ENCODE measurements at places on chromosomes 2 and 18.

DNA sequence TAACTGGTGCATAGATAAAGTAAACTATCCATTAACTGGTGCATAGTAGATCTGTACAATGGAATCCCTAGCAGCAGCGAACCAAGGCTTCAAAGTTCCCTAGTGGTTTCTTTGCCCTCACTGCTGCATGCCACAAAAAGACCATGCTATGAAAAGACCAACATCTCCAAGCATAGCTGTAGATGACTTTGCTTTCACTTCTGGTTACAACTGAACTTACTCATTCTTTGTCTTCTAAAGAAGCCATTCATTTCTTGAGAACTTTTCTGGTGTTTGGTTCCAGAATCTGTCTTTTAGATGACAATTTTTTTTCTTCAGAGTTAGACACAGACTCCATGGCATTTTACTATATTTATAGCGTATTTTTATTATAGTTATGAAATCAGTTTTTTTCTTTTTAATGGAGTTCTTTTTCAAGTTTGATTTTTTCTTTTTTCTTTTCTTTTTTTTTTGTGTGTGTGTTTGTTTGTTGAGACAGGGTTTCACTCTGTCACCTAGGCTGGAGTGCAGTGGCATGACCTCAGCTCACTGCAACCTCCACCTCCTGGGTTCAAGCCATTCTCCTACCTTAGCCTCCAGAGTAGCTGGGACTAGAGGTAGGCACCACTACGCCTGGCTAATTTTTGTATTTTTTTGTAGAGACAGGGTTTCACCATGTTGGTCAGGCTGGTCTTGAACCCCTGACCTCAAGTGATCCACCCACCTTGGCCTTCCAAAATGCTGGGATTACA, 63.6 kb downstream of the SLC35F5 start:
- peaks cover 43% of the 10 kb centered on the region for H3K4me1 ChIP-seq
- H3K27ac ChIP-seq, result peak overlapping the region; percentile 91
- no peaks in the 10 kb centered on the region for H3K27me3 ChIP-seq
- peak; percentile 70 for DNase-seq
- peak overlapping the region; percentile 59 for H3K4me3 ChIP-seq

- no peak overlapping the region for H3K4me3 ChIP-seq
- no peak for DNase-seq
- H3K27ac ChIP-seq, result no peak overlapping the region
- H3K27me3 ChIP-seq, result no peaks in the 10 kb centered on the region
- H3K36me3 ChIP-seq, result no peaks in the 10 kb centered on the region
These were observed 618.2 kb downstream of the CPS1 start for GRCh38 chr2:211174631-211175030.

- no peaks in the 10 kb centered on the region for H3K36me3 ChIP-seq
- H3K4me3 ChIP-seq, result no peak overlapping the region
- no peak overlapping the region for H3K27ac ChIP-seq
- no peak for DNase-seq
These were observed 156.2 kb downstream of the WDSUB1 start for GRCh38 chr2:159130302-159130701.

- peak overlapping the region; percentile 80 for H3K27ac ChIP-seq
- DNase-seq, result no peak
- peak overlapping the region; percentile 78 for H3K4me3 ChIP-seq
- peaks cover 48% of the 10 kb centered on the region for H3K36me3 ChIP-seq
These were observed 81.4 kb upstream of the POMC start for GRCh38 chr2:25249785-25250184.

DNA sequence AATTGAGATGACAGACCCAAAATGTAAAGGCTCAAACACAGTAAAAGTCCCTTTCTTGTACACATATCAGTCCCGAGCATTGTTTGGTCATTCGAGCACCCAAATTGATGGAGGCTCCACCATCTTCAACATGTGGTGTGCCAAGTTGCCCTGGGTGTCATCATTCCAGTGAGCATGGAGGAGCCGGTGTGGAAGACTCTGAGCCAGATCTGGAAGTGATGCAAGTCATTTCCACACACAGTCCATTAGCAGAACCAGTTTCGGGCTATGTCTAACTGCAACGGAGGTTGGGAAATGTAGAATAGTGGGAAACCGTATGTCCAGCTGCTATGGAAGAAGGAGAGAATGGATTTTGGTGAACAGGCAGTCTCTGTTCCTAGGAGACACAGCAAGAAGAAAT, 40.9 kb upstream of the BZW1 start:
- H3K27ac ChIP-seq, result no peak overlapping the region
- no peak for DNase-seq
- H3K4me1 ChIP-seq, result peaks cover 5% of the 10 kb centered on the region
- H3K36me3 ChIP-seq, result peaks cover 2% of the 10 kb centered on the region
- peaks cover 3% of the 10 kb centered on the region for H3K27me3 ChIP-seq

- H3K36me3 ChIP-seq, result no peaks in the 10 kb centered on the region
- no peak for DNase-seq
- no peak overlapping the region for H3K27ac ChIP-seq
These were observed 583.1 kb upstream of the HS6ST1 start for GRCh38 chr2:128901572-128902391.

- no peak overlapping the region for H3K4me3 ChIP-seq
- no peak overlapping the region for H3K27ac ChIP-seq
- no peak for DNase-seq
- H3K27me3 ChIP-seq, result no peaks in the 10 kb centered on the region
- no peaks in the 10 kb centered on the region for H3K4me1 ChIP-seq
These were observed 477.9 kb upstream of the TNP1 start for GRCh38 chr2:217337771-217338170.

- DNase-seq, result no peak
- no peaks in the 10 kb centered on the region for H3K36me3 ChIP-seq
- H3K27me3 ChIP-seq, result peaks cover 8% of the 10 kb centered on the region
- no peaks in the 10 kb centered on the region for H3K4me1 ChIP-seq
These were observed 218.7 kb downstream of the SLC4A10 start for GRCh38 chr2:161842736-161843433.

DNA sequence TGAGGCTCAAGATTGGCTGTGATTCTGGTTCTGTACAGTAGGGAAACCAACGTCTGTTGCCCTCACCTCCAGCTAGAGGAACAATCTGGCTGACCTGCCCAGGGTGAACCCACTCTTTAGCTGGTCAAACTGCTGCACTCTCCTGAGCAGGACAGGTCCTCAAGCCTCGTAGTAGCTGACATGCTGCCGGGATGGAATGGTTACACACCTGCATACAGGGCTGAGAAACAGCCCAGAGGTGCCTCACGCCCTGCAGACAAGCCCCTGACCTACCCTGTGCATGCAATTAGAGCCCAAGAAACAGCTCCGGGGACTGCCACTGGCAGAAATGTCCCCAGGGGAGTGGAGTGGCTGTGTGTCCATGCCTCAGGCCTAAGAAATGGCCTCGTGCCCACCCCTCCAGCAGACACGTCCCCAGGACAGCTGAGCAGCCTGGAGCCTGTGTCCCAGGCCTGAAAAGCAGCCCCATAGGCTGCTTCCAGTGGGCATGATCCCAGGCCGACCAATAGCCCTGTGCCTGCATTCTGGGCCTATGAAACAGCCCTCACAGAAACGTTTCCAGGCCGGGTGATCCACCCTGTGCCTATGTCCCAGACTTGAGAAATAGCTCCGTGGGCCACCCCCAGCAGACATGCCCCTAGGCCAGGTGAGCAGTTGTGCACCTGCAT, 25.4 kb downstream of the BOLL start:
- no peak overlapping the region for H3K27ac ChIP-seq
- H3K4me1 ChIP-seq, result no peaks in the 10 kb centered on the region
- H3K36me3 ChIP-seq, result no peaks in the 10 kb centered on the region
- no peak for DNase-seq
- peaks cover 10% of the 10 kb centered on the region for H3K27me3 ChIP-seq

DNA sequence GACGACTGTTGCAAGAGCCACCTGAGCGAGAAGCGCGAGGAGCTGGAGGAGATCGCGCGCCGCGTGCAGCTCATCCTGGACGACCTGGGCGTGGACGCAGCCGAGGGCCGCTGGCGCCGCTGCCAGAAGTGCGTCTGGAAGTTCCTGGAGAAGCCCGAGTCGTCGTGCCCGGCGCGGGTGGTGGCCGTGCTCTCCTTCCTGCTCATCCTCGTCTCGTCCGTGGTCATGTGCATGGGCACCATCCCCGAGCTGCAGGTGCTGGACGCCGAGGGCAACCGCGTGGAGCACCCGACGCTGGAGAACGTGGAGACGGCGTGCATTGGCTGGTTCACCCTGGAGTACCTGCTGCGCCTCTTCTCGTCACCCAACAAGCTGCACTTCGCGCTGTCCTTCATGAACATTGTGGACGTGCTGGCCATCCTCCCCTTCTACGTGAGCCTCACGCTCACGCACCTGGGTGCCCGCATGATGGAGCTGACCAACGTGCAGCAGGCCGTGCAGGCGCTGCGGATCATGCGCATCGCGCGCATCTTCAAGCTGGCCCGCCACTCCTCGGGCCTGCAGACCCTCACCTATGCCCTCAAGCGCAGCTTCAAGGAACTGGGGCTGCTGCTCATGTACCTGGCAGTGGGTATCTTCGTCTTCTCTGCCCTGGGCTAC, 1.2 kb downstream of the KCNF1 start:
- peaks cover 27% of the 10 kb centered on the region for H3K27me3 ChIP-seq
- no peak overlapping the region for H3K4me3 ChIP-seq
- no peaks in the 10 kb centered on the region for H3K36me3 ChIP-seq
- H3K4me1 ChIP-seq, result no peaks in the 10 kb centered on the region
- no peak overlapping the region for H3K27ac ChIP-seq

- H3K27me3 ChIP-seq, result peaks cover 18% of the 10 kb centered on the region
- no peak overlapping the region for H3K27ac ChIP-seq
- H3K36me3 ChIP-seq, result no peaks in the 10 kb centered on the region
- DNase-seq, result no peak
- H3K4me3 ChIP-seq, result no peak overlapping the region
- no peaks in the 10 kb centered on the region for H3K4me1 ChIP-seq
These were observed 58.4 kb downstream of the ITGB1BP1 start for GRCh38 chr2:9364791-9365497.

DNA sequence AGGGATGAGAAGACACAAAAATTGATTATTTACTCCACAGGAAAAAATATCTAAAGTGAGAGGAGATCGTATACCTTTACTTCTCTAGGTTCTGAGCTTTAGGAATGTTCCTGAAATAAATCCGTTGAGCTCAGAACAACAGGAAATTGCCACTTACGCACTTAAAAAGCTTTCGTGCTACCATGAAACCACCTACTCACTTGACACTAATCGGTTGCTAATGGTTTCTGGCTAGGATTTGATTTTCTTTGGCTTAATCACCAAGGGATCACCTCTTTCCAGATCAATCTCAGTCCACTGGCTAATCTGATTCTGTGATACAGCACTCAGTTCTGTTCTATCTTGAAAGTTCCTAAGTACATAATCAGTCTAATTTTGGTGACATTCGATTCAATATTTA, 419.6 kb downstream of the DLGAP1 start:
- no peaks in the 10 kb centered on the region for H3K4me1 ChIP-seq
- H3K27ac ChIP-seq, result no peak overlapping the region
- no peaks in the 10 kb centered on the region for H3K36me3 ChIP-seq
- H3K27me3 ChIP-seq, result no peaks in the 10 kb centered on the region
